GM12892 (cell line): ENCODE measurements at places on chromosomes 7 and 10.

GRCh38 chr10:54607983-54608382 lies 193.0 kb downstream of the PCDH15 start:
- DNase-seq = no peak

DNA sequence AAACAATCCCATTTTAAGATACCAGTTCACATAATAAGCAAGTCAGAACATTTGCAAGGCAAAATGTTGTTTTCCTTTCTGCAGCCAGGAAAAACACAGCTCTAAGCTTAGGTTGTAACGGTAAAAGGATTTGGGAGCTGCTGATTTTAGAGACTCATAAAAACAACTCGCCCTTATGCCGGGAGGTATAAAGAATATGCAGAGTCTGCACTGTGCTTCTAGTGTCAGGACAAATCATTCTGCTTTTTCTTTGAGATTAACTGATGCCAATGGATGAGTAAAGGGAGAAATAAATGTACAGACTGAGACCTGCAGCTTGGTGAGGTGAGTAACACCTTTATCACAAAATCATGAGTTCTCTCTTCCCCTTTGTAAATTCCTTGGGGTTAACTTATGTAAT lies 2.0 kb upstream of the SFR1 start:
- no peak for DNase-seq

- DNase-seq = no peak
Observed at GRCh38 chr10:79019441-79020014, 49.2 kb upstream of the ZMIZ1 start.

DNA sequence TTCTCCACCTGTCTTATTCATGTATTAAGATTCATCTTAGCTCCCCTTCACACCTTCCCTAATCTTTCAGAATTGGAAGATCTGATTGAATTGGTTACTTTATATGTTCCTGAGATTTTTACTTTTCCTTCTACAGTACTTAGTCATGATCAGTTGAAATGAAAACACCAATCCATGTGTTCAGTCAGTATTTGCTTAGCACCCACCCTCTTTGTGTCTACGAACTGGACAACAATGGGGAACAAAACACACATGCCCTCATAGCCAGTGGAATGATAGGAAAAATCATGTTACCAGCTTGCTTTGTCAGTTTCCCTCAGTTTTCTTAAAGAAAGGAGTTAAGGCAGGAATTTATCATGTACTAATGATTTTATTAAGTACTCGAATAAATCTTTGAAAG lies 2.0 kb downstream of the MASTL start:
- no peak for DNase-seq

DNA sequence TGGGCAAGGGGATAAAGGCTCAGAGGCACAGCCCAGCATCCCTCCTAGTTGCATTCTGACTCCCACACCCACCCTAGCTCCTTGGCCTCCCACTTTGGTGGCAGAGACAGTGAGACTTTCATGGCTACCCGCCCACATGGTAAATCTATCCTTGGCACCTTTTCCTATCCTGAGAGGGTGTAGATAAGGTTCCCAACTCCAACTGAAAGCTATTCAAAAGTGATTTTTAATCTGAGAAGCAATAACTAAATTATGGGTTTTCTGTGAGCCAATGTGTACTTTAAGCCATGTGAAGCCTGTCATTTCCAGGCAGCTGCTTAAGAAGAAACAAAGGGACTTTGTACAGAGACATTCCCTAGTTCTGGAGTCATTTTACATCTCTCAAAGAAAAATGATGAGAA lies 9.1 kb downstream of the LAMB1 start:
- no peak for DNase-seq

- no peak for DNase-seq
Observed at GRCh38 chr7:105980645-105981396, 17.8 kb downstream of the CDHR3 start.

DNA sequence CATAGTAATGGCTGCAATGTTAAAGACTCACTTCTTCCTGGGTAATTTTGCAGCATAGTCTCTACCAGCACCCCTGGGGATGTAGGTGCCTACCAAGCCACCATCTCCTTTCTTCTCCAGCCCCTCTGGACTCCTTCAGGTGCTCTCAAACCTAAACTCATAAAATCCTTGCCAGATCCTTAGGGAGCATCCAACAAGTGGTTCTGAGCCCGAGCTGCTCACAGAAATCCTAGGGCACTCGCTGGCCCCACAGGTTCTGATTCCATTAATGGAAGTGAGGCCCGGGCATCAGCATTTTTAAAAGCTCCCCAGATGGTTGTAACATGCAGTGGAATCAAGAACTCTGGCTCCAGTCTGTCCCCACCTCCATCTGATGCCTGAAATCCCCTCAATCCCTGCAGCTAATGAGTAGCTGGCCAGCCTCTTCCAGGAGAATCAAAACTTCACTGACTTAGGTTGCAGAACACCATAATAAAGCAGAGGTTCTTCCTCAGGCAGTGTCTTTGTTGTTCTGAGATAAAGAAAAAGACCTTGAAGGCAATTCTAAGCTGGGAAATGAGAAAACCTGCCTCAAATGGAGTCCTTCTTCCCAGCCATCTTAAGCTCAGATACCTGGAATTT lies 336.8 kb downstream of the KCNMA1 start:
- DNase-seq = no peak

DNA sequence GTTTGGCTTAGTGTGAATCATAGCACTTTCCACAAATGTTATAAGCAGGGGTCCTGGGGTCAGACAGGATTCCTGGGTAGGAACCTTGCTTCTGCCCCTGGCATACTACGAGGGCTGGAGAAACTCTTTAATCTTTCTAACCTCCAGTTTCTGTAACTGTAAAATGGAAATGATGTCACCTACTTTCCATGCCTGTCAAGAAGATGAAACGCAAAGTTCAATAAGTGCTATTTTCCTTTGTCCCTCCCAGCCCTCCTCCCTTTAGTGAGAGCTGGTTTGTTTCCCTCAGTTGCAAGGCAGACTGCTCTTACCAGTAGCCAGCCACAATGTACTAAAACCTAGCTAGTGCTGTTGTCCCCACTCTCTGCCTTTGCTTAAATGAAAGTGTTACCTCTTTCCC lies 117.1 kb upstream of the HPS1 start:
- DNase-seq = no peak

DNA sequence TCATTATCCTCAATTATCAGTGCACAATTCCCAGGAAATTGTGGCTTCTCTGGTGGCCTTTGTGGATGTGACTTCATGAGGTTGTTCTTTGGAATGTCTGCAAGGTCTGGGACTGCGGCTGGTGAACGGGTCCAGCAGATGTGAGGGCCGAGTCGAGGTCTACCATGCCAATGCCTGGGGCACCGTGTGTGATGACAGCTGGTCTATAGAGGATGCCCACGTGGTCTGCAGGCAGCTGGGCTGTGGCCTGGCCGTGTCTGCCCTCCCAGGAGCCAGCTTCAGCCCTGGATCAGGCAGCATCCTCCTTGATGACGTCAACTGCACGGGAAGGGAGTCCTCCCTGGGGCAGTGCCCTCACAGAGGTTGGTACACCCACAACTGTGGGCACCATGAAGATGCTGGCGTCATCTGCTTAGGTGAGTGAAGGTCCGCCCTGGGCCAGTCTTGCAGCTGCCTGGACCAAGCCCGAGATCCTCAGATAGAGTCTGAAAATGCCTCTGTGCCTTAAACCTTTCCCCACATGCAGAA lies 46.9 kb downstream of the CUZD1 start:
- no peak for DNase-seq

- no peak for DNase-seq
Observed at GRCh38 chr10:88064608-88065382, 201.4 kb downstream of the PTEN start.

GRCh38 chr10:95840681-95841080 lies 67.1 kb upstream of the CC2D2B start:
- no peak for DNase-seq

GRCh38 chr10:83678850-83679249 lies 460.5 kb upstream of the GHITM start:
- DNase-seq = no peak

- no peak for DNase-seq
Observed at GRCh38 chr7:6917258-6917657, 91.2 kb upstream of the CCZ1B start.

DNA sequence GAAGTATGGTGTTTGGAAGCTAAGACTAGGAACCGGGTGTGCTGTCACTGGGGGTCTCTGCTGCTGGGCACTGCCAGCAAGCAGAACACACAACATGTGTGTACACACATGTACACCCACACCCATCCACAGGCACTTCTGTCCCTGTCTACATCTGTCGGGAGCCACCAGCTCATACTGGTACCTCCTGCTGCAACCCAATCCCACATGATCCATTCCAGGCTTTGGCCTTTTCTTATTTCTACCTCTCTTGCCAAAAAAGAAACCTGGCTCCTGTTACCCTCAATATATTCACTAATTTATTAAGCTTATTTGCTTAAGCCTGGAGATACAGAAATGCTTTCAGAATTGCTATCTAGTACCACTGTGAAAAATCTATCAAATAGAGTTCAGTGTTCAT lies 246.0 kb downstream of the DIP2C start:
- DNase-seq = no peak

DNA sequence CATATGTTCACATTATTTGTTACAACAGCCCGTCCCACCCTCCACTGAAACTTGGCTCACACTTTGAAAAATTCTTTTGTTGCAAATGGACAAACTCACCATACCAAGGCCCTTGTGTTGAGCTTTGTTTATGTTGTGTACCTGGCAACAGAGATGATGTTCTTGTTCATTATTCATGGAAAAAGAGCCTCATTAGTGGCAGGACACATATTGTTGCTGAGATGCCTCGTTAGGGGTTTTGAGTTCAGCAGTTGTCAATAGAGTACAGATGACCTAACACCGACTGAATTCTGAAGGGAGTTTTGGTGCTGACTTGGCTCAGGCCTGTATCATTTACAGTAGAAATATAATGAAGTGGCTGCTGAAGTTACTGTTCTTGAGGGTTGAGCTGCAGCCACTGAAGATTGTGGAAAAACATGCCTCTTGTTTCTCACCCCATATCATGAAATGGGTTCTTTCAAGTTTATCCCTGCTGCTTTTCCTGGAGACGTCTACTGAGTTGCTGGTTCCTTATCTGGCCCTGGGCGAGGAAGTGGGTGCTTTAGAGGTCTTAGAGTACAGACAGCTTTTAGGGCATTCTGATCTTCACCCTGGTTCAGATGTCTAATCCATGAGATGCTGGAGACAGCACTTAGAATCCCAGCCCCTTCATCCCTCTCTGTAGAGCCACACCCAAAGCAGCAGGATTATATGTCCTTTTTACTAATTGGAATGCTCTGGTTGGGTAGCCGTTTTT lies 149.7 kb downstream of the WNT2 start:
- no peak for DNase-seq

GRCh38 chr7:128135515-128136214 lies 104.4 kb upstream of the LRRC4 start:
- DNase-seq = peak; percentile 83

DNA sequence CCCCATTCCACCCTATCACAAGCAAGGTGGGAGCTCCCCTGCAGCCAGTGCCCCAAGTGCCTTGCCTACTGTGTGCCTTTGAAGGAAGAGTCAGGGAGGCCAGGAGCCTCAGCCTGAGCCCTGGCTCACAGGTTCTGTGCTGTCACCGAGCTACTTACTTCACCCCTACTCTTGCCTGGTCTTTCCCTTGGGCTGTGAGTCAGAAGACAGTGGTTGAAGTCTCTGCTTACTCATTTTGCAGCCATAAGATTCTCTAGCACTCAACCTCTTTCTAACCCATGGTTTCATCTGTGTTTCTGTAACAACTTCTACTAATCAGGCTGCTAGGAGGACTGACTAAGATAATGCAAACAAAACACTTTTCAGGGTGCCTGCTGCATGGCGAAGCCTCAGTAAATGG lies 114.5 kb downstream of the PLCE1 start:
- no peak for DNase-seq

DNA sequence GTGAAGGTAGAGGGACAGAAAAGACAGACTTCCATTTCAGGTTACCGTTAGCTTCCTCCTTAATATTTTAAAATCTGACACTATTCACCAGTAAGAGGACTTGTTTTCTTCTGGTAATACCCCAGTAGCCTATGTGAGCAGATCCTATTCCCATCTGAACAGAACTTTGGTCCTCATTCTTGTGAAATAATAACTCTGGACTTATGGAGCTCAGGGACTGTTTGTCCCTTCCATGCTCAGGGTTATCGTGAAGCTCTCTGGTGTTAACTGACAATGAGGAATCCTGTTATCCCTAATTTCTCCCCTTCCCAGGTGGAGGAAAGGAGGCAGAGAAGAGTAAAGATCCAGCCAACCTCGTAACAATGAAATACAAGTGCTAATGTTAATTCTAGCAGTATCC lies 47.0 kb upstream of the ANKRD1 start:
- DNase-seq = no peak

- DNase-seq = no peak
Observed at GRCh38 chr10:123648595-123648994, 17.6 kb upstream of the GPR26 start.

DNA sequence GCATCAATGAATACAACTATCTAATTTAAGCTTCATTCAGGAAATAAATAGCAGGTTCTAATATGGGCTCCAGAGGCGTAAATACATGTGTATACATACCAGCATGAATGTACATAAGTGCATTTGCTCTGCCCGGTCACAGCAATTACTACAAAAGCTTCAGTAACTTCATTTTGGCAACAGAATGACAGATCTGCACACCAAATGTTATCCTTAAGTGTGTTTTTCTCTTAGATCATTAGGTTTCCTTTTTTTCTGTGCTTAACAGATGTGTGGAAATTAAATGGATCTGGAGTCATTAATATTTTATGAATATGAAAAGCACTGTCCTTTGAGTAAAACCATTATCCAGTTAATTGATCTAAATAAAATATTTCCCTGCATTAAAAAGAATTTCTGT lies 159.0 kb upstream of the MEOX2 start:
- DNase-seq = no peak

GRCh38 chr10:53534428-53534827 lies 761.8 kb upstream of the MBL2 start:
- no peak for DNase-seq

DNA sequence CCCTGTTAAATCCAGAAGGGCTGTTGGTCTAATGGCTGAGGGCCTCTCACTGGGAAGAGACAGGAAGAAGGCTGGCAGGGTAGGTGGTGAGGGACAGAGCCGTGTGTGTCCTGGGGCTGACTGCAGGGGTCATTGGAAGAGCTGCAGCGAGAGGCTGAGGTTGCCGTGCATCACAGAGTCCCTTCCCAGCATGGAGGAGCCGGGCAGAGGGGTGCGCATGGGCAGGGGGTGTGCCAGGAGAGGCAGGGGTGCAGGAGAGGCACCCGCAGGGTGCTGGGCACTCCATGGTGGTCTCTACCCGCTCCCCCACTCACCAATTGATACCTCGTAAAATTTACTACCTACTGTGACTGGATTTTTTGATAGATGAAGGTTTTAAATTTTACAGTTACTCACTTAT lies 124.3 kb downstream of the ACTR3B start:
- DNase-seq = no peak

DNA sequence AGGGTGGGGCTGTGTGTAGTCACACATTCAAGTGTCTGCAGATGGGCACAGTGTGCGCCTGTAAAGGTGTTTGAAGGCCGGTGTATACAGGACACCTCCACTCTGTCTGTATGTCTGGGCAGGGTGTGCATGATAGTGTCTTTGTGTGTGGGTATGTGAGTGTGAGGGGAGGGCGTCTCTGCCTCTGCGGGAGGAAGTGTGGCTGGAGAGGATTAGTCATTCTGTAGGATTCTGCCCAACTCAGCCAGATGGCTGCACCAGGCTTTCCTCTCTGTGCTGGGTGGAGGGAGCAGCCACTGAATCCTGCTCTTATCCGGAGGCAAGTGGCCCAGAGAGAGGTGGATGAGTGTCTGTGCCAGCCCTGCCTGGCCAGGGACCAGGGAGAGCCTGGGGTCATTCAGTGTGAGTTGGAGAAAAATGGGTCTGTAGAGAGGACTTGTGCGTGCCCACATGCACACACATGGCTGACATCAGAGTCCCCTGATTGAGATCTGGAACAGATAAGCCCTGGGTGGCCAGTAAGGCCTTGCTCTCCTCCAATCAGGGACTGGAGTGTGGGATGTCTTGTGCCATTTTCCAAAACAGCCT lies 1.7 kb downstream of the SFXN3 start:
- DNase-seq = no peak
